ENCODE measurements at places on chromosomes 1 and 21.

GRCh38 chr21:31731056-31731856, 662 bp downstream of the SCAF4 start:
- peak; percentile 27 for DNase-seq

DNA sequence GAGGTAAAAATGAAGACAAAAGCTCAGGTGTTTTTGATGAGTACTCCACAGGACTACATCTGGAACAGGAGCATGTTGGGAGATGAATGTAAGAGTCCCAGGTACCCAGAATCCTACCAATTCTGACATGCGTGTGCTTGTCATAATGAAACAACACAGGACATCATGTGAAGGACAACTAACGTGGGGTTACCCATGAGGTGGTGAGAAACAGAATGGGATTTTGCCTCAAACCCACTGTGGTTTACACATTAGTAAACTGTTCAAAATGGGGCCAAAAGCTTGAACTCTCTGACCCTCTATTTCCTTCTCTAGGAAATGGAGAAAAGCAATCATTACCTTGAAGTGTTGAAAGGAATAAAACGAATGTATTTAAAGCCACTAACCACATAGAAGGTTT, 266.2 kb downstream of the RGS7 start:
- DNase-seq, result no peak

- DNase-seq, result no peak
Observed at GRCh38 chr1:109704173-109704572, 7.9 kb upstream of the GSTM5 start.

DNA sequence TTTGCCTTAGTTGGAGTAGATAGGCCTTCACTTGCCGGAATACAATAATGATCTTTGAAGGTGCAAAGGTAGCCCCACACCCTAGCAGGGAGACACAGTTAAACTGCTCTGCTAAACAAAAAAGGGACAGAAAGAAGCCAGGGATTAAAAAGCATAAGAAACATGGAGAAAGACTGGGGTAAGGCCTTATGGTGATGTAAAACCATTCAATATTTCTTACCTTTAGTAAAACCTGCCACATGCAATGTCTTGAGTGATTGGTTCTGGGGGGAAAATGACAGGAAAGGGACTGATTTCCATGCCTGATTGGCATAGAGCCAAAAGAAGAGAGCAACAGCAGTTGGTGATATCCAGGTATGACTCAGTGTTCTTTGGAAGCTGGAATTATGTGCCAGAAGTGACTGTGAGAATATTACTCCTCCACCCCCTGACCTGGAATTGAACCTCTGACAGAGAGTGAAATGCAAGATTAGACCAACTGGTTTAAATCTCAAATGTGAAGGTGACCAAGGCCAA, 8.1 kb downstream of the DNASE2B start:
- peak; percentile 58 for DNase-seq

GRCh38 chr1:21703318-21703963, 34.3 kb upstream of the RAP1GAP start:
- peak; percentile 47 for DNase-seq

DNA sequence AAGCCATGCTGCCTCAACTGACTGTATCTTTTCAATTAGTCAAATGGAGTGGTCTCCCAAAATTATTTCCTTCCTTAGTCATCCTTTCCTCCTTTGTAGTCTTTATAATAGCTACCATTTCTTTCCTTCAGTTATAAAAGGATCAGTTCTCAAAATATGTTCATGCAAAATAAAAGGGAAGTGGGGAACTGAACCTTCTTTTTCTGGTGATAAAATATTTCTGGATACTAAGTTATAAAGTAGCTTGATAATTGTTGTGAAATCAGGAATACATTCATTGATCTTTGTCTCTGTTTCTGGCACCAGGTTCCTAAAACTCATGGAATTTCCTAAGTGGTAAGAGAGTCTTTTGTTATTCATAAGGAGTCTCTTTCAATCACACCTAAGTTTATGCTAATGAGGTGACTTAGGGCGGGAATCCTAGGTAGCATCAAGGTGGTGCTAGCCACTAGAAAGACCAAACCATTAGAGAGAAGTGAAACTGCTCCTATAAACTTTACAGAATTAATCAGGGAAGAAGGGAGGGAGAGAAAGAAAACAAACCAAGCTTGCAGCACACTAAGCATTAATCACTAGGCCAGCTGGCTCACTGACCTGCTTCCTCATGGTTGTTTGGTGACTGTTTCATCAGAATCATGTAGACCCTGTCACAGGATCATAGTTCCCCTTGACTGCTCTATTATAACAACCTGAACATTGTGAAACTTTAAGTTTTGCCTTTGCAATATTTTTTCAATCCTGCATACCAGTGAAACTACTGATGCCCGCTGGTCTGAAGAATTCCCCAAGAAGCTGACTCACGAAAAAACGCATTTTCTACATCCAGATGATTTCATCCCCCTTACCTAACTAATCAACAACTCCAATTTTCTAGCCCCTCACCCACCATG, 161.6 kb upstream of the PTBP2 start:
- DNase-seq, result peak; percentile 100

- no peak for DNase-seq
Observed at GRCh38 chr1:118100686-118101514, 84.1 kb downstream of the SPAG17 start.

- DNase-seq, result no peak
Observed at GRCh38 chr1:110235181-110235833, 25.2 kb downstream of the KCNC4 start.

Data from renal cortical epithelial cell (primary cell).